Kidney (tissue), 22 donors: ENCODE measurements at places on chromosomes 2 and 18. TPM values are rescaled to one million over a fixed set of nuclear protein-coding genes. Genes with fewer than 3 reads are reported as not detected.
A peak's percentile ranks its signal among the peaks of the same experiment; 100 is the strongest.

ANKRD62 gene
- not detected for polyA plus RNA-seq

LYG2 gene
- polyA plus RNA-seq: not detected

DYNC1I2 gene
- polyA plus RNA-seq: 81.7 TPM

DNA sequence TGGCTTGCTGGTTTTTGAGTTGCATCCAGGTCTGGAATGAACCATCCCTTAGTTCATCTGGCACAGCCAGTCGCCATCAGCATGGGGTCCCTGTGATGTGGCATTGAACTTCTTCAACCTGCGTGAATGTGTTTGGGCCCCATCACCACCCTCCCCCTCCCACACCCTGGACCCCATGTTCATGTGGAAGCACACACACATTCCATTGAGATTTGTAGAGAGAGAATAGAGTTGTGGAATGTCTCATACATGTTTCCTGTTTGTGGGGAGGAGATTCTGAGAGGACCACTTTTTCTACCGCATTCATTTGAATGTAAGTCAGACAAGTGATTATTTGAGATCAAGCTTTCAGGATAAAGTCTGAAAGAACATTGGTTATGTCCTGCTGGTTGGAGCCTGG is 117.6 kb upstream of the EML6 start:
- no peak for DNase-seq

DNA sequence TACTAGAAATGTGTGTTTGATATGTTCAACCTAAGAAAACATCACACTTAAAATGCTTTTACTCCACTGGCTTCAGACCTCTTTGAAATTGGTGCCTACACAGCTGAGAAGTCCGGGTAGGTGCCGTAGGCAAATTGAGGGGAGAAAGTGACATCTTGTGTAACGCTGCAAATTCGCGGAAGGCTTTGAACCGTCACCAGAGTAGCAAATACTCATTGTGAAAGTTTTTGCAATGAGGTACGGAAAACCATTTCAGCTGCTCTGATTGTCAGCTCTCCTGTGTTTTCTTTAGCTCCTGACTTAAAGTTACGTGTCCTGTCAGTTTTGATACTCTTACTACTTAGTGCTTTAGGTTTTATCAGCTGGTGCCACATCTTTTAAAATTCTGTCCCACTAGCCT is 224.5 kb downstream of the FAM210A start:
- DNase-seq: no peak

DNA sequence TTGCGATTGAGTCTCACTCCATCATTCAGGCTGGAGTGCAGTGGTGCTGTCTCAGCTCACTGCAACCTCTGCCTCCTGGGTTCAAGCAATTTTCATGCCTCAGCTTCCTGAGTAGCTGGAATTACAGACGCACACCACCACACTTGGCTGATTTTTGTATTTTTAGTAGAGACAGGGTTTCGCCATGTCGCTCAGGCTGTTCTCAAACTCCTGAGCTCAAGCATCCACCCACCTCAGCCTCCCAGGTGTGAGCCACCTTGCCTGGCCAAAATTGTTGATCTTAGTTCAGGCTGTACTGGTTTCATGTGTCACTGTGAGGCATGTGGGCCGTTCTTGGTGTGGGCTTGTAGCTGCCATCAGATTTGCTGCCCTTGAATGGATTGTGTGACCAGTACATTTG is 18.1 kb downstream of the CD8A start:
- DNase-seq: peak; percentile 15

DNA sequence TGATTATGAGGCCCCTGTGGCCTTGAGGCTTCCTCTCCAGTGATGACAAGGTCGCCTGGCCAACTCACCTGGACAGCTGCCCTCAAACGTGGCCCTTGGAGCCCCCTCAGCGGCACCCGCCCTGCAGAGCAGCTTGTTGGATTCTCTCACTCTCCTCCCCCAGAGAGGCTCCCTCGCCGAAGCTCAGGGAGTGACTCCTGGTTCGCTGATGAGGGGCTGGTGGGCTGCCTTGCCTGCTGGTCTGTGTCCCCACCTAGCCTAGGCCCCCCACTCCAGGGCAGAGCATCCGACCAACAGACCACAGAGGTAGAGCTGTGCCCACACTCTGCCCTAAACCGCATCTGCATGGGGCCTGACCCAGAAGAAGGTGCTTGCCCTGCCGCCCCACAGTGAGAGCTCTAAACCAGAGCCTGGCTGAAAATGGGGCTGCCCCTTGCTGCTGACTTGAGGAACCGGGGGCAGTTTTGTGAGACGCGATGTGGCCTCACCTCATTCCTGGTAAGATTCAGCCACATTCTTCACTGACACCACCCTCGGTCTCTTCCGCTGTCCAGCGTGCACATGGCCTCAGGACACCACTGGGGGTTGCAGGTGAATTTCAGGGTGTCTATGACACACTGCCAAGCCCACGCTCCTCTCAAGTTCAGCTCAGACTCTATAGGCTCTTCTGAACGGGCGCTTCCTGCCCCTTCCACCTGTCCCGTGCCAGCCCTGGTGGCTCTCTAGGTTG is 131.6 kb downstream of the CABLES1 start:
- no peak for DNase-seq

DNA sequence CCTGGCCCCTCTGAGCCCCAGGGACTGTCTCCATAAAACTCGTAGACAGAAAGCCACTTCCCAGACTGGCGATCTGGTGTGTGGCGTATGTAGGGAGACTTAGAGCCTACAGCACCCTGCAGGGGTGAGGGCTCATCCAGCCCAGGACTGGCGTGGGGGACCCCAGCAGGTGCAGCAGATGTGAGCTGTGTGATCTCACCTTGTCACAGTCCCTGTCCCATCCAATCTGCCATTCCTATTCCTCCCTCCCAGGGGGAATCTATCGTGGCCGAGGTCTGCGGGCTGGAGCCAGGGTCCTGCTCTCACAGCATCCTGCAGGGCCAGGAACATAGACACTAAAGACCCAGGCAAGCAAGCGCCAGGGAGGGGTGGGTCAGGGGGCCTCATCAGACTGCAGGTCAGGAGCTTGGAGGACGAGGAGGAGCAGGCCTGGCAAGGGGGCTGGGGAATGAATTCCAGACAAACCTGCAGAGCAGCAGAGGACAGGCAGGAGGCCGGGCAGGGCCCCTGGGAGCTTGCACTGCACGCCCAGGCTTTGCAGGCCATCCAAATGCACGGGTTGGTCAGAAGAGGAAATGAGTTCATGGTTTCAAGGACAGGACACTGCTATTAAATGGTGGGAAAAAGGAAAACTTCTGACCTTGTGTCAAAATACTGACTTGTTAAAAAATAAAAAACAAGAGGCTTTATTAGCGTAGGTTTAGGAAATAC is 32.5 kb downstream of the HS6ST1 start:
- DNase-seq: no peak

GRCh38 chr2:65070172-65070830 is 14.1 kb downstream of the CEP68 start:
- DNase-seq: no peak

DNA sequence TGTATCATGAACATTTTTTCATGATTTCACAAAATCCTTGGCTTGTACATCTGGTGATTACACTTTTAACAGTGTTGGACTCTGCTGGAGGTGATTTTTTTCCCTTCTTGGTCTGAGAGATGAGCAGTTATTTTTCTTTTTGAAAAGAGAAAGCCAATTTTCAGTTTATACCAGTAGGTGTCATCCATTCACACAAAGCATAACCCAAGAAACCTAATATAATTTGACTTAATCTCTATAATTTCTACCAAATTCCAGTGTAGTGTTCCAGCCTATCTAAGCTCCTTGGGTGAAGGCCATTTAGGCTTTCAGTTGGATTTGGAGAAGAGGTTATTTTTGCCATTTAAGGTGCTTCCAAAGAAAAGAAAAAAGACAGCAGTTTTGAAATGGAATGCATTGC is 7.7 kb upstream of the ICOS start:
- no peak for DNase-seq
